Left ventricle myocardium inferior (tissue), 1 donor: ENCODE measurements at places on chromosomes 7 and 10.

GRCh38 chr7:106668861-106669524 lies 8.0 kb upstream of the CCDC71L start:
- DNase-seq = no peak

DNA sequence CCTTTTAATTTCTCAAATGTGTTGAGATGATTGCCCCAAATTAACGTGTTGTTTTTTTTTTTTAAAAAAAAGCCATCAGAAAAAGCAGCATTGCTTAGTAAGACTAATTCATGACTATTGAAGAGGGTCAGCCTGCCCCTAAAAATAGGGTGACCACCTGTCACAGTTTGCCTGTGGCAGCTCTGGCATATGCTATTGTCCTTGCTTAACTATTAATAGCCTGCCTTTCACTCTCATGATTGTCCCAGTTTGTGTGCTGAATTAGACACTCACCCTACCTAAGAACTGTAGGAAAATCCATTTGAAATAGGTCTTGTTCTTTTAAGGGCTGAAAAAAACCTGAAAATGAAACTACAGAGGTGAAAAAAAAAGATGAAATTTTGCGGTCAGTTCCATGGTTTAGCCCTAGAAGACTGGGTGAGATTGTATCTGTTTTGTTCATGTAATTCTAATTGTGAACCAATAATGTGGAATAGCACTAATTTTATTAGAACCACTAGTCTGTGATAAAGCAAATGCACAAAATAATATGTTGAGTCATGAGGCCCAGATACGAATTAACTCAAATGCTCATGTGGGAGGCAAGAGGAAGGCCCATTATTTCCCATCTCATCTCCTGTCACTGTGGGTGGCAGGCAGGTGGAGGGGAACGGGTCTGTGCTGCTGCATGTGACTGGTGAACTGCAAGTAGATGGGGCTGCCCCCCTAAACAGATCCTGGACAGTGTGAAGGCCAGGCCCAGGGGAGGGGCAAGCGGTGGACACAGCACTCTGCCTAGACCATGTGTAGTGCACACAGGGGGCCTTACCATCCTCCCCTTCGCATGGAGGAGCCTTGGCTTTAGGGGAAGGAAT lies 265.4 kb upstream of the NFE2L3 start:
- DNase-seq = no peak

GRCh38 chr7:10802011-10802410 lies 171.7 kb upstream of the PHF14 start:
- no peak for DNase-seq

DNA sequence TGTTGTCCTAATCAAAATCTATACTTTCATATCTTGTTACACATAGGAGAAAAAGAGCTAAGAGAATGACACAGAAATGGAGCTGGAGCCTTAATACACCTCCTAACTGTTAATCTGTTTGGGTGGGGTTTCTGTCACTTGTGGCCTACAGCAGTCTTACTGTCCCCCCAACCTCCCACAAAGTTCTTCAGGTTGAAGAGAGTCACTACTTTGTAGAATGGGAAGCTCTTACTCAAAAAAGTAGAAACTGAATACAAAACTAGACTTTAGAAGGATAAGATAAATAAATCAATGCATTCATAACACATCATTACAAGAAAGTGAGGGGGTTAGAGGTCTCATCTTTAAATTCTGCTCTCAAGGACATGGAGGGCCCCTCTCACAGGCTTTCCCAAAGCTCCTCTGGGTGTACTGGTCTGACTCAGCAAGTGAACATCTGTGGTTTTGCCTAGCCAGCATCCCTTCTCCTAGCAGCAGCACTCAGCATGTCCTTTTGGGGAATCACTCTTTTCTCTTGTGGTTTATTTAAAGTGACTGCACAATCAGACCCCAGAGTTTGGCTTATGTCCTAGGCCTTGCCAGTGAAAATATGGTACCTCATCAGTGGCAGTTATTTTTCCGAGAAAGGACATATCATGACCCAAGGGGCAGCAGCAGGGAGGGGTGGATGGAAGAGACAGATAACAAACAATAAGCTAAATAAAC lies 2.0 kb upstream of the BLVRA start:
- no peak for DNase-seq
